Activated CD8-positive, alpha-beta memory T cell treated with anti-CD3 and anti-CD28 coated beads for 4 hours (primary cell): ENCODE measurements at places on chromosomes 16 and 17.

GRCh38 chr17:69856946-69857345 lies 218.1 kb upstream of the KCNJ16 start:
- no peak for DNase-seq

GRCh38 chr17:62911114-62911513 lies 54.9 kb upstream of the TANC2 start:
- DNase-seq: no peak

DNA sequence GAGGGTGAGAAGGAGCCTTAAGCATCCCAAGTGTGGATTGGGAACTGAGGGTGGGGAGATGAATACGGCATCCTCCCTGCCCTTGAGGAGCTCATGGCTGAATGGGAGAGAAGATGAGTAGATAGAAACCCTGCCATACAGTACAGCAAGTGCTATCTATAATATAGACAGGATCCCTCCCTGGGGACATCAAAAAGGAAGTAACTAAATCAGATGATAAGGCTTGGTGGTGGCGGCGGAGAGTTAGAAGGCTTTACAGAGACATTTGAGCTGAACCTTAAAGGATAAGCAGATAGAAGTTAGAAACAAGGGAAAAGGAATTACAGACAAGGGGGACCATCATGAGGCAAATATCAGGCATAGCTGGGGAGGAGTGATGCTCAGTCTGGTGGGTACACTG lies 67.5 kb upstream of the TMEM132E start:
- no peak for DNase-seq

- no peak for DNase-seq
Observed at GRCh38 chr16:4342866-4343744, 8.0 kb downstream of the PAM16 start.

DNA sequence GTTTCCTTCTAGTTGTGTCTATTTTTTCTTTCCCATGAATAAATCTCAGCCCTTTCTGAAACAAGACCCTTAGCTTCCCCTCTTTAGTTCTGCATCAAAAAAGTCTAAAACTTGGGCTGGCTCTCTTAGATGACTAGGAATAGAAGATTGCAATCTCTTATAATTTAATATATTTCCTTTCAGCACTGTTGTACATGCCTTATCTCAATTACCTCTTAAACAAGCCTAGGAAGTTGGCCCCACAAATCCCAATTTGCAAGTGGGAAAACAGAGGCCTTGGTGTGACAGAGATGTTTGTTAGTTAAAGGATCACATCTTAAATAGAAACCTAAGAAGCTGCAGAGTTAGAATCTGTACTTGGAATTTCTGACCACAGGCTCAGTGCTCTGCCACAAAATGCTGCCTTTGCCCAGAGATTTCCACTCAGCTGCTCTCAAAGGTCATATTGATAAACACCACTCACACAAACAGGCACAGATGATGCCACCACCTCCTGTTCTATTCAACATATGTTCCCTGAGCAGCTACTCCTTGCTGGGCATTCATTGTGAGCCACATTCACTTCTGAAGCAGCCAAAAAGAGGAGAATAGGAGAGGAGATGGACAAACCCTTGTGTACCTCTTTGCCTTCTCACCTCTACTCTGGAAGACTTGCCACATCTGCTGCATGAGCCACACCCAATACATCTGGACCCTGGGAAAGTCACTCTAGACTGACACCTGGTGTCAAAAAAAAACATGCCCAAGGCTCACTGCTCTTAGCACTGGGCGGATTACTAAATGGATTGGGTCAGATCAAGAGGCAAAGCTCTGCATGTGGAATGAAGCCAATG lies 5.5 kb downstream of the CCDC182 start:
- no peak for DNase-seq

DNA sequence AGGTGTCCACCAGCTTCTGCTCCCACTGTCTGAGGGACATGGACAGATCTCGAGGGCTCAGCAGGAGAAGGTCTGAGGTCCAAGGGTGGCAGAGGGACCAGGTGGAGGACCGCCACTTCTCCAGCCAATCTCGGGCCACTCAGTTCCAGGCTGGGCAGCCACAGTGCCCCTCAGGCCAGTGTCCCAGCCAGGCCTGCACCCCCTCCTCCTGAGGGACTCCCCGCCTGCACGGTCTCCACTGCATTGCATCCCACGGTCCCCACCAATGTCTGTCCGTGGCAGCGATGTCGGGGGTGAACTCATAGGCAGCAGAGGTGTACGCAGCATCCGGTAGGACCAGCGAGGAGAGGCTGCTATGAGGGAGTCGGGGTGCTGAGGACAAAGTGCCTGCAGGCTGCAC lies 64.2 kb upstream of the DOC2B start:
- DNase-seq: no peak

DNA sequence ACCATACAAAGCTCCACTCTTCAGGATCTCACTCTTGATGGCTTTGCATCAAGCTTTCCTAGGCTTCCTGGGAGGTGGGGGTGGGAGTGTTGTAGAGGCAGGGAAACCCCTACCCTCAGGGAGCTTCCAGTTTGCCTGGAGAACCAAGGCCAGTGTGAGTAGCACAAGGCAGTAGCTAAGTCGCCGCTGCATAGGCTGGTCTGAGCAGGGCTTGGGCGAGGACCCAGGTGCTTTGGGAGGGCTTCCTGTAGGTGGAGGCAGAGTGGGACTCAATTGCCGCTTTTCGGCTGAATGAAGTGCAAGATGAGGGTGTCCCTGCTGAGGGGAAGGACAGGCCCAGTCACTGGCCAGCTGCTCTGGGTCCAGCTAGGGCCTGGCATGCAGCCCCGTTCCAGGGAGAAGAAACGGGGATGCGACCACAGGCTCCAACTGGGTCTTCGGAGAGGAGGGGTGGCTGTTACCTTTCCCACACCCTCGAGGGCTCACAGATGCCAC lies 3.9 kb downstream of the CD79B start:
- no peak for DNase-seq

GRCh38 chr16:86200722-86201121 lies 301.8 kb downstream of the IRF8 start:
- no peak for DNase-seq

GRCh38 chr16:2751577-2752034 lies 832 bp upstream of the SRRM2 start:
- DNase-seq: no peak

- no peak for DNase-seq
Observed at GRCh38 chr16:81732699-81733098, 46.4 kb upstream of the PLCG2 start.

GRCh38 chr17:37134050-37134449 lies 185.3 kb downstream of the AATF start:
- no peak for DNase-seq
